ENCODE measurements at places on chromosomes 1 and 21. TPM values are rescaled to one million over a fixed set of nuclear protein-coding genes. Genes with fewer than 3 reads are reported as not detected.

- DNase-seq = no peak
These were observed 54.2 kb upstream of the PRKACB start for GRCh38 chr1:84089867-84090266.

The ZMYND12 gene
- total RNA-seq = not detected

DNA sequence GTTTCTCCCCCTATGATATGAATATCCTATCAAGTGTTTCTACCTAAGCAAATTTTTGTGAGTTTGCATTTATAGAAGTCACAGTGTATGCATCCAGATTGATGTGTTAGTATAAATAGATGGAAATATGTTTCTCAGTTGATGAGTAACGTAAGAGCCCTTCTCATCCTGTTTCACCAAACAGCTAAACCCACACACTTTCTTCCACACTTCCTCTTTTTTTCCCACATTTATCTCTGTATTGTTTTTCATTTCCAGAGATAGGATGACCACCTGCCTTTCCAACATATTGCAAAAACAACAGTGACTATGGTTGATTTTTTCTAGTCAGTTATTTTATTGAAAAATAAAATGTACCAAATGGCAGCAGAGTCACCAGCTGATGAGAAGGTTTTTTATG, 490.1 kb downstream of the NEGR1 start:
- DNase-seq = no peak

DNA sequence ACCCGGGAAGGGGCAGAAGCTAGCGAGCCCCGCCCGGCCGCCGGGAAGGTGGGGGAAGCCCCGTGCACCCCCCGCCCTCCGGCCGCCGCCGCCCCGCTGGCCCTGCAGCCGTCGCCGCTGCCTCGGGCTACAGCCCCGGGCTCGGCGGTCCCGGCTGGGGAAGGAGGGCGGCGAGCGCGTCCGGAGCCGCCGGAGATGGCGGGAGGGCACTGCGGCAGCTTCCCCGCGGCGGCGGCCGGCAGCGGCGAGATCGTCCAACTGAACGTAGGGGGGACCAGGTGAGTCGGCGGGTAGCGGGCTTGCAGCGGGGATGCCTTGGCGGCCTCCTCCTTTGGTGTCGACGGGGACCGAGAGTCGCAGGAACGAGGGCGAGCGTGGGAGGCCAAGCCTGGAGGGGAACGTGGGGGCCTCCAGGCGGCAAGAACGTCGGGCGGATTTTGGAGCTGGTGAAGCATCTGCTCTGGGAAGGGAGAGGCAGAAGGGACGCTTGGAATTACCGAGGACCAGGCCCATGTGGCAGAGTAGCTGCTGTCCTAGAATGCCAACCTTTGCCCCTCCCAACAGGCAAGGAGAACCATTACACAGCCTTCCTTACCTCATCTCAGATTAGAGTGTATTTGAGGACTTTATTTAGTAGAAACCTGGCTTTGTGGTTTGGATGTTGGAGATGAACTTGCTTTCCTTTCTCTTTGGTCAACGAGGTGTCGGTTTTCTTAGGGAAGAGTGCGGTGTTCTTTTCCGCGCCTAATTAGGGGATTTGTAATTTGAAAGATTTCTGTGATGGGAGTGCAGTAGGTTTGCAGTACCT, 591 bp downstream of the KCTD3 start:
- peak; percentile 89 for DNase-seq

The MYOC gene
- not detected for total RNA-seq

- no peak for DNase-seq
These were observed 8.3 kb downstream of the PADI1 start for GRCh38 chr1:17213148-17213781.

The FCGR2B gene
- total RNA-seq = not detected

GRCh38 chr21:44708213-44708865, 3.0 kb downstream of the TSPEAR start:
- DNase-seq = no peak

DNA sequence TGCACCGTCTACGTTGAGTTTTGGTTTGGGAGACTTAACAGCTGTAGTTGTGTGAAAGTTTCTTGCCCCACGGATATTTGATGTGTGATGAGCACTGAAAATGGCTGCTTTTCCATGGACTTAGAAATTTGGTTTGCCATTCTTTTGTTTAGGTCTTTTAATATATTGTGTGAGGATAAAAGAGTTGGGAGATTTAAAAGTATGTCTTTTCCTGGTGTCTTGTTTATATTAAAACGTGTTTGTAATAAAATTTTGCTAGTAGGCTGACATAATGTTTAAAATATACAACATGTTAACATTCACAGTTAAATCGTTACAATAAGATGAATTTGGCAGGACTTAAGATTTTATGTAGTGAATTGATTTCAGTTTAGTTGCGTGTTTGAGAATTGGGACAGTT, 106.9 kb downstream of the DYRK1A start:
- DNase-seq = no peak

- no peak for DNase-seq
These were observed 32.4 kb upstream of the CEP350 start for GRCh38 chr1:179921981-179922872.

The ODR4 gene
- 39.9 TPM for total RNA-seq

The FUBP1 gene
- 169 TPM for total RNA-seq

DNA sequence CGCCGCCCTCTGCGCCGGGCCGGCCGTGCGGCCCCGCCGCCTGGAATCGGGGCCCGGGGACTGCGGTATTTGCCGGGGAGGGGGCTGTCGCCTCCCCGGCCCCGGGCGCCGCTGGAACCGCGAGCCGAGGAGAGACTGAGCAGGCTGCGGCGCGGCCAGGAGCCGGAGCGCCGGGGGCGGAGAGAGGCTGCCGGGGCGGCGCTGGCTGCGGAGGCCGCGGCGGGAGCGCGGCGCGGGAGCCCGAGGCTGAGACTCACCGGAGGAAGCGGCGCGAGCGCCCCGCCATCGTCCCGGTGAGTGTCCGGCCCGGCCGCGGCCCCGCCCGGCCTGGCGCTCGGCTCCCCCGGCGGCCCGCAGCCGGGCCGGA, 746 bp downstream of the DYRK1A start:
- DNase-seq = no peak

DNA sequence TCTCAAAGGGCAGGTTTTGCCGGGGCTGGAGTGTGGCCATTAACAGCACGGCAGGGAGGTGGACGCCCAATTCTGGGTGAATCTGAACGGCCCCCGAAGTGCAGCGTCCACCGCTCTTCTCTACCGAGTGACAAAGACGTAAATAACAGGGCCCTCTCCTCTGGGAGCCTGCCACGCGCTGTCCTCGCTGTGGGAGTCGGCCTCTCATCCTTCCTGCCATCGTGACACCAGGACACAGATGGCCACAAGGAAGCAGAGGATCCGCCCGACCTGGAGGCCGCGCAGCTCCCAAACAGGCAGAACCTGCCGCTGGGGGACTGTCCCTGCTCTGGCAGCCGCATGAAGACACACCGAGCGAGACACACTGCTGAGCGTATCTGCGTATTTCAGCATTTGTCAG, 12.1 kb upstream of the CDK11B start:
- no peak for DNase-seq

DNA sequence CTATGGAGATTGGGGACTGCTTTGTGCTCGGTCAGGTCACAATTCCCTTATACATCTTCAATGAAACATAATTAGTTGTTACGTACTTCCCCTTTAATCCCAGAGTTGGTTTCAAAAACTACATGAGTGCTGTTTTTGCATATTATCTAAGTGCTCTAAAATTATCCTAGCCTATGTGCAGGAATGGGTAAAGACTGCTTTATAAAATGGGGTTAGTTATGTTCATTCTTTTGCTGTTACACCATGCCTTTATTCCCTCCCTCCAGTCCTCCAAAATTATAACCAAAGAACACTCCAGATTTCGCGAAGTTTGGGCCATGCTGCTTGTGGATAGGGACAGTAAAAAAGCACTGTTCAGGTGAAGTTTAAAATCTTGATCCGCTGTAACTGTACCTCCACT, 173.9 kb upstream of the SNX7 start:
- no peak for DNase-seq

GRCh38 chr1:54643736-54644135, 2.1 kb downstream of the MROH7 start:
- DNase-seq = no peak

The PDPN gene
- 35.1 TPM for total RNA-seq

GRCh38 chr1:107710005-107710404, 255.0 kb downstream of the VAV3 start:
- DNase-seq = no peak

The NPR1 gene
- total RNA-seq = not detected

DNA sequence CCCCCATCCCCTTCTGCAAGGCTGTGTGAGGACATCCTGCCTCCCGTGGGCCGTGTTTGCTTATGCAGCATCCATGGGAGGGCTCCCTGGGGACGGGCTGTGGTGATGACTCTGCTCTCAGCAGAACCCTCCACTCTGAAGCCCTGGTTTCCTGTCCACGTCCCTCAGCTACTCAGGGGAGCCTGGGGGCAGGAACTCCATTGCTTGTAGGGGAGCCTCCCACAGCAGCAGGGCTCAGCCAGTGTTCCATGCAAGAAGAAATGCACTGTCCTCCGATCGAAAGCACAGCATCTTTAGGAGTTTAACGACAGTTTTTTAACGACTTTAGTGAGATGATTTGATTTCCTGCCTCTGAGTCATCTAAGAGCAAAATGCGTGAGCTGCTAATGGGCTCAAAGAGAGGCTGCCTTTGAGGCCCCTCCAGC, 8.3 kb upstream of the KCNAB2 start:
- peak; percentile 18 for DNase-seq

DNA sequence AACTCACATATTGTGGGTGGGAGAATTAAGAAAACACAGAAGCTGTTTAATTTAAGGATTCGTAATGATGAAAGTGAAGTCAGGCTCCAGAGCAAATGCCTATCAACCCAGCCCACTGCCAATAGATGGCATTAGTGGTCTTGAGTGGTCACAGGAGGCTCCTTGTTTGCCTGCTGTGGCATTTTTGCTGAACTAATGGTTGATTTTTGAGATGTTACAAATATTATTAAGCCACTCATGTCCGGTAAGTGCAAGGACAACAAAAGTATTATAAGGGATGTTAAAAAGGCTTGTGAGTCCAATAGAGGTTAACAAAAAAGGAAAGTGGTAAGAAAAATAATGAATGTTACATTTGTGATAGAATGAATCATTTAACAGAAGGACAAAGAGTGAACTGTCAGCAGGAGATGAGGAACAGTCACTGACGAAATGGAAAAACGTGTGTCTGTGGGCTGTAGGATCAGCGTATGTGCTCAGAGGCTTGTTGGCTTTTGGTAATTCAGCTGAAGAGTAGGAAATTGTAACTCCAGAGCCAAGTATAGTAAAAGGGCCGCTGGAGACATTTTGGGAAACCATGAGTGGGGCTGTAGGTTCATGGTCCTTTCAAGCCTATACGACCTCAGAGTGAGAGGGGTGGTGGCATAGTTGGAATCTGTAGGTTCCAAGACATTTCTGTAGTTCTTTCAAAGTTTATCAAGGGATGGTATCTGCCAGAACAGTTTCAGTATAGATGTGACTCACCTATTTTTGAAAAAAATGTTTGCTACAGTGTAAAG, 11.2 kb downstream of the SFT2D2 start:
- DNase-seq = no peak

GRCh38 chr1:241957692-241958494, at the start of gene BECN2:
Gene BECN2, plus strand, starts transcription at chr1:241957767. Its CDS starts 0 bp downstream, at chr1:241957767.
- no peak for DNase-seq

DNA sequence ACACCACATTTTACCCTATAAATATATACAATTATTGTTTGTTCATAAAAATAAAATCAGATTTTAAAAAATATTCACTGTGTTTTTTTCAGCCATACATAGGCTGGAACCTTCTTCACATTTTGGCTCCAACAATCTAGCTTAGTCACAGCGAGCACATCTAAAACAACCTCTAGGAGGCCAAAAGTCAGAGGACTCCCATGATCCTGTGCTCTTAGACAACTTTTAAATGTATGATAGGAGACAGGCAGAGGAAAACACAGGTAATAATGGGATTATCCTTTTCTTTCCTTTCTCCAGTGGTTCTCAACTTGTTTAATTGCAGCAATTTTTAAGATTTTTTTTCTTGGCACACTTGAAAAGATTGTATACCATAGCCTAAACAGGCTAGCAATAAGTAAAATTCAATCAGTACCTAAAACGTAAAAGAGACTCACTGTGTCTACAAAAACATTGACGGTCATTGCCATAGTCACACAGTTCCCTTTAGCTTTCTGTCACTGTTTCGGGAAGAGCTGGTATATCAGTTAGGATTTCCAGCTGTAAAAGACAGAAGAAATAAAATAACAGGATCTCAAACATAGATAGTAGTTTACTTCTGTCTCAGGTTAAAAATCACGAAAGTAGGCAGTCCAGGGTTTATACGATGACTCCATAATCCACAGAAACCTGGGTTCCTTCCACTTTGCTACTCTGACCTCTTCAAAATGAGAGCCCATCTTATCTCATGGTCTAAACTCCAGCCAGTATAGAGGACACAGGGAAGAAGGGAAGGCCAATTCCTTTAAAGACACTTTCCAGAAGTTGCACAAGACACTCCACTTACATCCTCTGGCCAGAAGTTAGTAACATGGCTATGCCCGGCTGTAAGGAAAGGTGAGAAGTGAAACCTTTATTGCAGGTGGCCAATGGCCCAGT, 39.2 kb upstream of the CR1L start:
- peak; percentile 22 for DNase-seq

DNA sequence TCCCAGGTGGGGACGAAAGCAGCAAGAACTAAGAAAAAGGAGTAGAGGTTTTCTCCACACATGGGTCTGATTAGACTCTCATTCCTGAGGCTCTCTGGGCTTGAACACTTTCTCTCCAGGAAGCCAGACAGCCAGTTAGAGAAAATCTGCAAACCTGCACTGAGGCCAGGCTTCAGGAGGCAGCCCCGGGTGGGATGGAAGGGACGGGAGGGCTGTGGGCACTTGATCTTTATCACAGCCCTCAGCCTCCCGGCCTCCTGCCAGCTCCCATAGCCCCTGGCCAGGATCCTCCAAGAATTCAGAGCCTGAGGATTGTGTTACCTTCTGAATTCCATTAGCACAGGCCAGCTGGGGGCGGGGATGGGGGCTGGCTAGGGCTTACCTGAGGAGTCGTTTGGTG, 40.1 kb downstream of the SERTAD4 start:
- no peak for DNase-seq

DNA sequence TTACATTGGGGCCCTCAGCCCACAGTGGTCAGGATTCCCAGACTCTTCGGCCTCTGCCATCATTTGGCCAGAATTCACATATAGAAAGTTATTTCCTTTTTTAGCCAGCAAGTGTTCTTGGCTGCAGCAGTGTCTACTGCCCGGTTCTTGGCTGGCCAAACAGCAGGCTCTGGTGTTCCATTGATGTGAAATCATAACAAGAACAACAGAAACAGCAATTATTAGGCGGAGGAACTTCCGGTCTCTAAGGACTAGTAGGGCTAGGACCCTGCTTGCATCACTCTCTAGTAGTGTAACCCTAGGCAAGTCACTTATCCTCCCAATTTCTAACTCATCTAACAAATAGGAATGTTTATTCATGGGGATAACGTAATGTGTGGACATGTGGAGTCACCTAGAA, 8.7 kb upstream of the GJA5 start:
- DNase-seq = no peak

All from MCF 10A (cell line).